ENCODE measurements at places on chromosomes 3 and 15.

GRCh38 chr15:98955961-98956723 is 51.5 kb downstream of the PGPEP1L start:
- no peak for DNase-seq

DNA sequence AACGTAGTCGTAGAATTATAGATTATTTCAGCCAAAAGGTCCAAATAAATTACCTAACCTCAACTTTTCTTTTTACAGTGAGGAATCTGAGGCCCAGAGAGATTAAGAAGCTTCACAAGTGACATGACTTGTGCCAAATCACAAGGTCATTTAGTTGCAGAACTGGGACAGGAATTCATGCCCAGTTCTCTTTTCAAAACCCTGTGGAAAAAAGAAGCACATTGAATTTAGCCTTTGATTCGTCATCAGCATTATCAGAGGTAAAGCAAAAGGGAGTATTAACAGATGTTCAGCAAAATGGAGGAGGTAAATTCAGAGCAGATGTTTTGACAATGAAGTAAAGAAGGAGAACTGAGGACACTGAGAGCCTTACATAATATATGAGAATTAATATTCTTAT is 4.5 kb downstream of the SERPINI2 start:
- DNase-seq = no peak

DNA sequence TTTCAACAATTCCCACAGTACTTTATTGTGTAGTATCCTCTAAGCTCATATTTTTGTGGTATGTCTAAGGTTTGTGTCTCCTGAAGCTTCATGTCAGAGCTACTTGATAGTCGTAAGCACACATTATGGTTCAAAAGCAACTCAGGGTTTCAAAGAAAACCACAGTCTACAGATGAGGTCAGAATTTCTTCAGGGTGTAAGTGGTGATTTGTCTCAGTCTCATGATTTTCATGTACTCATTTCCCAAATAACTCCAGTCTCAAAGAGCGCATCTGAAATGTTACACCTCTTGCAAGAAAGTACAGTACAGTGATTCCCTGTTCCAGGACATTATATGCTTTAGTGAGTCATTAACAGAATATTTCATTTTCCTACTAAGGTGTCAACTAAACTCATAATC is 47.5 kb upstream of the SSR3 start:
- no peak for DNase-seq

DNA sequence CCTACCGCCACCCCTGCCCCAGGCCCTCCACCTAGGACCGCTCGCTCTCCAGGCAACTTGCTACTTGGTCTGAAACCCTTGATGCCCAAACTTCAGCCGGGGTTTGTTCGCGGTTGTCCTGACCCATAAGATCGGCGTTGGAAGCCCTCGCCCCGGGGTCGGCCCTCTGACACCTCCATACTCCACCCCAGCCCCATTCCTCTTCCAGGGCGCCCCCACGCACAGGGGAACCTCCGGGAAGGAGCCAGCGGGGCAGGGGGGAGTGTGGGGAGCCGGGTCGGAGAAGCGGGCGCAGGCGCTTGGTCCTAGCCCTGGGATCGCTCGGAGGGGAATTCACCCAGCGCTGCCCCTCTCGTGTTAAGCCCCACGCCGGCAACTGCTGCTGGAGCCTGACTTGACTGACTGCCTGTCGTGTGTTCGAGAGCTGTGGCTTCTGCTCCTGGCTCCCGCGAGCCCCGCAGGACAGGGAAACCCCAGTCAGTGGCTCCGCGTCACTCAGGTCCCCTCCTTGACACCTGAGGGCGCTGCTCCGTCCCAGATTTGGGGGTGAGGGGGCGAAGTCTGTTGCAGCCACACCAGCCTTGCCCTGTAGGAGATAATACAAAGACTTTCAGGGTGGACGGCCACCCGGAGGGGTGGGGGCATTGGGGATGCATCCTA is 675 bp downstream of the RYR3 start:
- no peak for DNase-seq

DNA sequence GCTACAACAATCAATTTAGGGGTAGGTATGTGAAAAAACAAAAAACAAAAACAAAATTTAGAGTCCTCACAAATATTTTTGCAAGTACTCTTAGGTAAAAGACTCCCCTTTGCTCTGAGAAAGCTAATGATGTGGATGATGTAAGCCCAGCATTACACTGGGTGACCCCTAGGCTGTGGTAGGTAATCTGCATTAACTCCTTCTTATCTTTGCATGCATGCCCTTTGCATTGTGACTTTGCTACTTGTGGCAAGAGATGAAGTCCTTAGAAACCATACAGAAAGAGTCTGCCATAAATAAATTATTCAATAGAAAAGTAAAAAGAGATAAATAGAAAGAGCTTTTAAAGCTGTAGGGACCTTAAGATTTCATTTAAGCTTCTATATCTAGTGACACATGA is 159.7 kb upstream of the MBNL1 start:
- no peak for DNase-seq
